ENCODE measurements at places on chromosomes 13 and 19. TPM values are rescaled to one million over a fixed set of nuclear protein-coding genes. Genes with fewer than 3 reads are reported as not detected.

Gene ZNF675
- 2.0 TPM for total RNA-seq

Gene FXYD1
- 65.8 TPM for total RNA-seq

Gene ZNF112
- 5.0 TPM for total RNA-seq

- no peaks in the 10 kb centered on the region for H3K4me1 ChIP-seq
- no peak overlapping the region for H3K27ac ChIP-seq
- H3K4me3 ChIP-seq, result no peak overlapping the region
- peaks cover 17% of the 10 kb centered on the region for H3K36me3 ChIP-seq
- DNase-seq, result no peak
These were observed 38.8 kb downstream of the RCBTB1 start for GRCh38 chr13:49546561-49546960.
